CD4-positive, CD25-positive, alpha-beta regulatory T cell (primary cell): ENCODE measurements at places on chromosomes 2 and 18.
A peak's percentile ranks its signal among the peaks of the same experiment; 100 is the strongest.

GRCh38 chr2:44886414-44886813 is 55.1 kb upstream of the SIX3 start:
- DNase-seq, result no peak

DNA sequence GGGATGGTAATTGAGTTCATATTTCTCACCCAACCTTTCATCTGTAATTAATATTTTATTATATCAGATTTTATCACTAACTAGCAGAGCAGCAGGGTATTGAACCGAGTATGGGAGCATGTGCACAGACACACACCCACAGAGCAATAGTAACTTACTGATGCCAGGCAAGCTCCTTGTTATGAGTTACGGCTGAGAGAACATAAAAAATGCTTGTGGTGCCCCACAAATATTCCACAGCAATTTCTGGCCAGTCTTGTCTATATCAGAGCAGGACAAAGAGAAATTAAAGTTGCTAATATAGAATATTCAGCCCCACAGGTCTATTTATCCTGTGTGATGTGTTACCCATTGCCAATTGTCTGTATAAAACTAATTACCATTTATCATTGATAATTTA is 501.8 kb upstream of the RAB12 start:
- DNase-seq, result no peak

DNA sequence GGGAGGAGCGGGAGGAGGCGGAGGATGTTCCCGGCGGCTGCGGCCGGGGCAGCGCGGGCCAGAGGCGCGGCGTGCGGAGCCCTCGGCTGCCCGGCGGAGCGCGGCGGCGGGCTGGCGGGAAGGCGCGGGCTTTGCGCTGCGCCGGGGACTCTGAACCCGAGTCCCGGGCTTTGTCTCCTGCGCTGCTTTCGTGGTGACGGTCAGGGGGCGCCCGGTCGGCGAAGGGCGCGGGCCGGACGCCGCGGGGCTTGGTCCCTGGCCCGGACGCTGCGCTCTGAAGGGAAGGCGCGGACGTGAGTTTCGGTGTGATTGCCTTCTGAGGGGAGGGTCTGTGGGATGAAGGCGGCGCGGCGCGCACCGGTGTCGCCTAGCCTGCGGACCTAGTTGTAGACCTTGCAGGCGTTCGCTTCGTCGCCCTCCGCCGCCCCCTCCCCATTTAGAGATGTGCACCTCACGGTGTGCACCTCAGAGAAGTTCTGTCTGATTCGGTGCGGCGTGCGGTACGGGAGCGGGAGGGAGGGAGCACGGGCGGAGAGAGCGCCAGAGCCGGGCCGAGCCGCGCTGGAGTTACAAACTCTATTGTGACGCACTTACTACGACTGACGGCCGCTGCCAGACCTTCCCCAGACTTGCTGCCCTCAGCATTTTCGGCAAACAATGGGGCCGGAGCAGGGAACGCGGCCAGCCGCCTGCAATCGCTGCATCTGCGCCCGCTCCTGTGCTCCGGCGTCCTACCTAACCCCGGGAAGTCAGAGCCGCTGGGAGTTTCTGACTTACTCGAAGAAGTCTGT is 2.1 kb downstream of the BCL2L11 start:
- peak; percentile 30 for DNase-seq

DNA sequence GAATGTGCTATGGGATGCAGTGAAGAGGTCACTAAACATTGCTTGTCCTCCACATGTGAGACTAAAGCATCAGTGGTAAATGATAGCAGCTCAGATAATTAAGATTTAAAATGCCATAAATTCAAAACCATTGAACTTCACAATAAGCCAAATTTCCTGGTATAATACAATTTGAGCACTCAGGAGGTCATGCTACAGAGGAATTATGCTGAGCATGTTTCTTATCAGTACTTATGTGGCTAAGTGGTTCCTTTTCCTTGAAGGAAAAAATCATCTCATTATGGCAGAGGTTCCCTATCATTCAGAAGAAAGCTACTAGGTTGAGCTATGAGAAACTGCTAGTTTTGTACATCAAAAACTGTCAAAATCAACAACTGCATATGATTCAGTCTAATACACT is 156.6 kb downstream of the AGPS start:
- DNase-seq, result no peak

- no peak for DNase-seq
These were observed 68.9 kb upstream of the FZD7 start for GRCh38 chr2:201964631-201965206.

DNA sequence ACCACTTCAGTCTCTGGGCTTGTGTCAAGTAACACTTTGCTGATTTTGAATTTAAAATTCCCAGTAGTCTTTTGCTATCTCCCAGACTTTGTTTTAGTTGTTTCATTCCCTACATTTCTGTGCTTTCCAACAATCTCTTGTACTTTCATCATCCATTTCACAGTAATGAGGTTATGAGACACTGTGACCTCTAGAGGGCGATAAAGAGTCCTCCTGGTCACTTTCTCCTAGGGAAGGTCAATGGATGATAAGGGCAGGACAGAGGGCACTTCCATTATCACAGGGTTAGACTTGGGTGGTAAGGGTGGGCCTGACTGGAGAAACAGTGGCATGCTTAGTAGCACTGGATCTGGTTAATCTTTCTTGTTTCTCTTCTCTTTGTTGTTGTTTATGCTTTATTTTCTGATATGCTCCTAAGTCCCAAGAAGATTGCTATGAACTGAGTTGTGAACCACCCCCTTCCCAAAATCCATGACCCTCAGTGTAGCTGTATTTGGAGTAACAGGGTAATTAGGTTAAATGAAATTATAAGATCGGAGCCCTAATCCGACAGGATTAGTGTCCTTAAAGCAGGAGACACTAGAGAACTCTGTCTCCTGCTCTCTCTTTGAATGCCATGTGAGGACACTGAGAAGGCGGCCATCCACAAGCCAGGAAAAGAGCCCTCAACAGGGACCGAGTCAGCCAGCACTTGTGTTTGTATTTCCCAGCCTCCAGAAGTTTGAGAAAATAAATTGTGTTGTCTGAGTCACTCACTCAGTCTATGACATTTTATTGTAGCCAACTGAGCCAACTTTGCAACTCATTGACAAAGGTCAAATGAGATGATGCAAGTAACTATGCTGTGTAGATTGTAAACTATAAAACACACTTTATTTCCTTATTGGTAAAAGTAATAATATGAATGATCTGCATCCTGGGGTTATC is 779.2 kb downstream of the CNTNAP5 start:
- DNase-seq, result peak; percentile 10

DNA sequence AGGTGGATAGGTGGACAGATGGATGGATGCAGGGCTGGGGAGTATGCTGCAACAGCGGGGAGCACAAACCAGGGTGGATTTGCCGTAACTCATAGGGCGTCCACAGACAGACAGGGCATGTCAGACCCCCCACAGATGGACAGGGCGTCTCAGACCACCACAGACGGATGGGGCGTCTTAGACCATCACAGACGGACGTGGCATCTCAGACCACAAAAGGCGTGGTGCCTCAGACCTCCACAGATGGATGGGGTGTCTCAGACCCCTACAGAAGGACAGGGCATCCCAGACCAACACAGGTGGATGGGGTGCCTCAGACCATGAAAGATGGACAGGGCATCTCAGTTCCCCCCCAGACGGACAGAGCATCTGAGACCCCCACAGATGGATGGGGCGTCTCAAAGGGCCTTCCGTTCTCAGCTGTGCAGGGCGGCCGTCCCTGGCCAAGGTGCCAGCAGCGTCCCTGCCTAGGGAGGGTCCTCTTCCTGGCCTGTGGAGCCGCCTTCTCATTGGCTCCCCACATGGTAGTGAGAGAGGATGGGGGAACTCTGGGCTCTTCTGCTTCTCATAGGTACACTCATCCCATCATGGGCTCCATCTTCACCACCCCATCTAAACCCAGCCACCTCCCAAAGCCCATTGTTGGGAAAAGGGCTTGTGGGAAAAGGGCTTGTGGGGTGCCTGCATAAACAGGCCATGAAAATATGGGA is 2.1 kb downstream of the ANKMY1 start:
- no peak for DNase-seq

GRCh38 chr2:234606896-234607295 is 110.0 kb upstream of the ARL4C start:
- no peak for DNase-seq

DNA sequence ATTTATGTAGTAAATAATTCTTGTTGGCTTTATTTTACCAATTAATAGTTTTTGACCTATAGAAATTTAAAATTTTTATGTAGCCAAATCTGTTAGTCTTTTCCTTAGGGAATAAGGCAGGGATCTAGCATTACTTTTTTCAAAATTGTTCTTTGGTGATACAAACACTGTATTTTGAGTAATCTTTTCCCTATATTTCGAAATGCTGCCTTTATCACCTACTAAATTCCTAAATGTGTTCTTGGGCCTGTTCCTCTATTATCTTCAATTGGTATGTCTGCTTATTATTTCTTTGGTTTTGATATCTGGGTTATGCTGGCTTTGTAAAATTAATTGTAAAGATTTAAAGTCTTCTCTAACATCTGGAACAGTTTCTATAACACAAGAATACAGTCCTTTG is 87.5 kb downstream of the DYSF start:
- no peak for DNase-seq

GRCh38 chr2:182020286-182021070 is 34.8 kb downstream of the PPP1R1C start:
- no peak for DNase-seq

DNA sequence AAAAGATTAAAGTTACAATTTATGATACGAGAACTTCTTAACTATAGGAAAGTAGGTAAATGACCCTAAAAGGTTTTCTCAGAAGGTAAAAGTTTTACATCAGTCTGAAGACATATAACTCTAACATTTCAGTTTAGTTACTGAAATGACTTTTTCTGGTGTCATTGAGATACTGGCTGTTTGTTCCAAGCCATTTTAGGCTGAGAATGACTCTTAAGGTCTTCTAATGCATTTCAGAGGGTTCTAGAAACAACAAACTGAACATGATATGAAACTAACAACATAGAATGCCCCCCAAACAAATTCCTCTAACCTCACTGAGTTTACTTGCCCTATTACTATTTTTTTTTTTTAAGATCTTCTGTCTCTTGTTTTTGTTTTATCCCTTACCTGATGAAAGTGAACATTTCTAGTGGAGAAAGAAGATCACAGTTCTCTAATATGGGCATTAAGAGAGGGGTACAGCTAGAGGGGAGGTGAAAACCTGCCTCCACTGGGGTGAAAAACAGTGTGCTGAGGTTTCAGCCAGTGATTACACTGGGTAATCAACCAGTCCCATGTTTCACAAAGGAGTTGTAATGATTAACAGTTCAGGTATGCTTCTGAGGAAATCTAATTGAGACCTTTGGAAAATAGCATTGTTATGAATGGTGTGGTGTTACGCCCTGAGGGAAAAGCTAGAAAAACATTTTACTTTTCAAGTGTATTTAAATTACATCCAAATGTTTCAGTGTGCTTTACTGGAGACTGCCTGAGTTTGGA is 11.2 kb downstream of the NABP1 start:
- DNase-seq, result no peak

DNA sequence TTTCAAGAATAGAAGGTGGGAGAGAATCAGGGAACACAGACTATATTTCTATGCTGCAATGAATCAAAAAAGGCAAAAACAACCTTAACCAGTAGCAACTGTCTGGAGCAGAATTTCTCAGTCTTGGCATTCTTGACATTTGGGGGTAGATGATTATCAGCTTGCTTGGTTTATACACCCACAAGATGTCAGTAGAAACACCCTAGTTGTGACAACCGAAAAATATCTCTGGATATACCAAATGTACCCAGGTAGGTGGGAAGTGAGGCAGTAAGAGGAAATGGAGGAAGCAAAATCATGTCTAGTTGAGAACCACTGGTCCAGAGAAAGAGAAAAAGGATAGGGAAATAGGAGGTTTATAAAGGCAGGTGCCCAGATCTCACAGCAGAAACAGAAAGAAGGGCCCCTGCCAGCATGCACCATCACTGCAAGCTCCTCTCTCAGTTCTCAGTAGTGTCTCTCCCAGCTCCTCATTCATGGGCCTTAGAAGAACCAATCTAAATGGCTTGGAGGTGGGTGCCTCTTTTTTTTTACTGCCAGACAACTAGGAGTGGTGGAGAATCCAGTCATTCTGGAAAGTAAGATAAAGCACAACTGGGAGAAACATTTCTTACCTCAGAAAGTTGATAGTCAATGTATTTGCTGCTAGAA is 50.4 kb downstream of the MBD2 start:
- peak; percentile 23 for DNase-seq

GRCh38 chr2:48488545-48488944 is 41.4 kb upstream of the STON1 start:
- no peak for DNase-seq

GRCh38 chr2:98583816-98584618 is 24.3 kb downstream of the COA5 start:
- no peak for DNase-seq

- no peak for DNase-seq
These were observed 188.0 kb upstream of the REV1 start for GRCh38 chr2:99677814-99678213.

- DNase-seq, result no peak
These were observed 65.8 kb downstream of the PARD3B start for GRCh38 chr2:204611017-204611631.

- DNase-seq, result no peak
These were observed 46.7 kb upstream of the STK17B start for GRCh38 chr2:196218106-196218505.

DNA sequence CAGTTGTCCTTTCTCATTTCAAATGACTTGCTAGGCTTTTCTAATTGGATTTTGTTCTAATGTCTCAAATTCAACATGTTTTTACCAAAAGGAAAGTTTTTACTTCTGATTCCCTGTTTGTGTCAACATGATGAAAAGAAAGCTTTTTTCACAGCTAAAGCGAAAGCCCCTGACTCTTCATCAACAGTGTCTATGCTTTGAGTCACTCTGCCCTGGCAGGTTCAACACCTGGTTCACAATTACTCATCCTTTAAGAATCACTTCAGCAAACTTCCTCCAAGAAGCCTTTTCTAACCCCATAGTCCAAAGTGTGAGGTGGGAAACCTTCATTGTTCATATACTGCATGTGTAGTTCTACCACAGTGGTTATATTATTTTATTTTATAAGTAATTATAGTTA is 7.6 kb upstream of the DSG2 start:
- DNase-seq, result no peak

GRCh38 chr18:31596081-31596872 is 4.6 kb downstream of the TTR start:
- DNase-seq, result no peak

GRCh38 chr2:12262681-12263436 is 453.9 kb upstream of the TRIB2 start:
- DNase-seq, result peak; percentile 28

DNA sequence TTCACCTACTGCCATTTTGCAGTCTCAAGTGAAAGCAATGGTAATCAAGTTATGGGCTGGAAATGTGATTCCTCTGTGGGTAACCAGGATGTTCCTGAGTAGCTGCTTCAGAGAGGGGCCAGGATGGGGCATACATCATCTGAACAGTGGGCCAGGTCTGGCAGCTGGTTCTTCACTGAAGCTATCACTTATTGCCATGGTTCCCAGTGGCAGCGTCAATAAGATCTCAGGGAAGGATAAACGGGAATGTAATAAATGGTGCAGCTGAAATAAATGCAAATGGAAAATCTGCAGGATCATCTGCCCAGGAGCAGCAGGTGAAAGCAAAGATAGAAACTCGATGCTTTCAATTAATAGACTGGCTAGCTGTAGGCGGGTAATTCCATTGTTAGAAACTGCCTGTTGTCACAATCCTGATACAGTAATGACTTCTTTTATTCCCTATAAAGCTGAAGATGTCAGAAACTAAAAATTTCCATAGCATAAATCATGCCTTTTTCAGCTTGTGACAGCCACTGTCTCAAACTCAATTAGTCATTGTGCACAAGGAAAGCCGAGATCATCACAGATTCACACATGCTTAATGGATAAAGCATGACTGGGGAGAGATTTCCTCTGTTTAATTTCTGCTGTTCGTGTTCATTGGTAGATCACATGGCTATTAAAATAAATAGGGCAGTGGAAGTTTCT is 56.2 kb upstream of the CCDC85A start:
- no peak for DNase-seq

- no peak for DNase-seq
These were observed 301.7 kb downstream of the EIPR1 start for GRCh38 chr2:3075991-3076340.
